ENCODE measurements at places on chromosomes 11 and 22.

DNA sequence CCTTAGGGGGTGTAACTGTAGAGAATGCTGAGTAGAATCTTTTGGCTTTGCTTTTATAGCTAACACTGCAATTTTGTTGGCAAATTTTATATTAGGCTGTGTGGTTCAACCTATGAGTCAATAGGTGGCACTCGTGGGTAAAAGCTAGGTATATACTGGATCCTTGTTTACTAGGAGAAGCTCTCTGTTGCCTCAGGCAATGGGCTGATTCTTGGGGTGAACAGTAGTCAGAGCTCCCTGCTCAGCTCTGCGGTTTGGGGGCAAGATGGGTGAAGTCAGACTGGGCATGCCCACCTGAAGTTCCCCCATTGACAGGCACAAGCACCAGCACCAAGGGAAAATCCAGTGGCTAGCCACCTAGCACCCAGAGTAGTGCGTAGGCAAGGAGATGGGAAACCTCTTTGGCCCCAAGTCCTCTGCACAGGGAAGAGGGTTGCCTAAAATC is 238.7 kb downstream of the FAM181B start:
- DNase-seq = no peak

DNA sequence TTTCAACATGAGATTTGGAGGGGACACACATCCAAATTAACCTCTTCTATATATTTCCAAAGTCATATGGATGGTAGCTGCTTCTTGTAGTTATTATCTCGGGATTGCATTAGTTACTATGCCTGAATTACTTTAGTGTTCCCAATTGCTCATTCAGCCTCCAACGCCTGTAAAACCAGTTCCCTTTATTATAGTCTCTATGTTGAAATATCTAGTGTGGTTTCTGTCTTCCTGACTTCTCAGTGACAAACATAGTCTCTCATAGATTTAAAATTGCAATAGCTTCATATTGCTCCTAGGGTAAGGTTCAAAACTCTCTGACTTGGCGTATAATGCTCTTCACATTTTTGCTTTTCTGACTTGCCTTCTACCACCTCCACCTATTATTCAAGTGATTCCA is 366.4 kb downstream of the CASP12 start:
- DNase-seq = no peak

- DNase-seq = no peak
These were observed 25.2 kb upstream of the KCNJ11 start for GRCh38 chr11:17413414-17414316.

DNA sequence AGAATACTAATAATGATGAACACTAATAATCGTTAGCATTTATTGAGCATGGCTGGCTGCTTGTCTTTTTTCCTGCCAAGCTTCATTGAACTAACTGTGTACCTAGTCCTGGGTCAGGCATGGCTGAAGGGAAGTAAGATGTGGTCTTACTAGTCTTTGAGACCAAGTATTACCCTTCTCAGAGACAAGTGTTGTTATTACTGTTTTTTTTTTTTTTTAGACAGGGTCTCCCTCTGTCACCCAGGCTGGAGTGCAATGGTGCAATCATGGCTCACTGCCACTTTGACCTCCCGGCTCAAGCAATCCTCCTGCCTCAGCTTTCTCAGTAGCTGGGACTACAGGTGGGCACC is 4.6 kb downstream of the ST14 start:
- no peak for DNase-seq

Data from activated CD4-positive, alpha-beta T cell treated with anti-CD3 and anti-CD28 coated beads, Interleukin-2, amount 10 ng/mL, durations not matched to agents 24 days and 14 days (primary cell).